Mucosa of descending colon (tissue), 3 donors: ENCODE measurements at places on chromosomes 12 and 14. TPM values are rescaled to one million over a fixed set of nuclear protein-coding genes. Genes with fewer than 3 reads are reported as not detected.
A peak's percentile ranks its signal among the peaks of the same experiment; 100 is the strongest.

GRCh38 chr14:23365036-23365731 is at the start of gene EFS:
TSS of gene EFS (minus strand) at chr14:23365172. CDS start at chr14:23365025, 147 bp downstream.
- no peak for DNase-seq

DNA sequence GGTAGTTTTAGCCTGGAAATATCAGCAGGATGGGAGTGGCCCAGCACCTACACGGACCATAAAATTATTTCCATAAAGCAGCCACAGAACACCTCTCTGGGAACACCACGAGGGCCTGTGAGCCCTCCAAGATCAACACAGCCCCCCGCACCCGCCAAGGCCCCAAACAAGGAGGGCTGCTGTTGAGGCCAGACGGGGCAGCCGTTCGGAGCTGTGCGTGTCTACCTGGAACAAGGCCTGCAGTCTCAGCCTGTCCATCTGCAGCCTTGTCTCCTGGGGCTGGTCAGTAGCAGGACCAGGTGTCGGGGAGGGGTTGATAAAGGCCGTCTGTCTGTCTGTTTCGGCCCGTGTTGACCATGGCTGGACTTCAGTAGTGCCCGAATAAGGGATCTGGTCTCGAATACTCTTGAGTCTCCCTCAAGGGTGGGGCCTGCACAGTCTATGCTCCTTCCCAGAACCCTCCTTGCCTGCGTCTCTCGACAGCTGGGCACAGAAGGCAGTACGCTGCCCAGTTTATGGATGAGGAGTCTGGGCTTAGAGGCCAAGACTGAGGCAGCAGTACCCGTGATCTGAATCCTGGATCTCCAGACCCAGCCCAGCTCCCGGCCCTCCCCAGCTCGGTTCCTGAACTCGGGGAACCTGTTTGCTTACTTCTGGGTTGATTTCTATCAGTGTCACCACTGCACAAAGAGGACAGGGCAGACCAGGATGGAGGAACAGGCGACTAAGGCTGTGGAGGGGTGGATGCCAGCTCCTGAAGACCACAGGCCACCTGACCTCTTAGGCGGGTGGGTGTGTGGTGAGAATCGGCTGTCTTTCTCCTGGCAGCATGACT is 23.1 kb upstream of the DLK1 start:
- no peak for DNase-seq

DNA sequence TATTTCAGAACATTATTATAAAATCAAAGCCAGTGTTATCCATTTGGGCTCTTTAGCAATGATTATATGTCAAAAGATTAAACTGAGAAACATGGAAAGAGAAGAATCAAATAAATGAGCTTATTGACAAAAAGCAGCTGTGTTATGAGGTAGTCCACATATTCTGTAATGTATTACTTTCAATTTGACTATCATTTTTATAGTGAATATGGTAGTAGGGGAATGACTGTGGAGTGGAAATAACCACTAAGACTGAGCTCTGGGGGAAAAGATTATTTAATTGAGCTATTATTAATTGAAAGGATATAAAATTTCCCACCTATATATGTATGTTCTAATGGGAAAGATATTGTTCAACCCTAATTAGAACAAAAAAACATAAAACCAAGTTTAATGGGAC is 381.3 kb downstream of the TMTC2 start:
- DNase-seq = no peak

DNA sequence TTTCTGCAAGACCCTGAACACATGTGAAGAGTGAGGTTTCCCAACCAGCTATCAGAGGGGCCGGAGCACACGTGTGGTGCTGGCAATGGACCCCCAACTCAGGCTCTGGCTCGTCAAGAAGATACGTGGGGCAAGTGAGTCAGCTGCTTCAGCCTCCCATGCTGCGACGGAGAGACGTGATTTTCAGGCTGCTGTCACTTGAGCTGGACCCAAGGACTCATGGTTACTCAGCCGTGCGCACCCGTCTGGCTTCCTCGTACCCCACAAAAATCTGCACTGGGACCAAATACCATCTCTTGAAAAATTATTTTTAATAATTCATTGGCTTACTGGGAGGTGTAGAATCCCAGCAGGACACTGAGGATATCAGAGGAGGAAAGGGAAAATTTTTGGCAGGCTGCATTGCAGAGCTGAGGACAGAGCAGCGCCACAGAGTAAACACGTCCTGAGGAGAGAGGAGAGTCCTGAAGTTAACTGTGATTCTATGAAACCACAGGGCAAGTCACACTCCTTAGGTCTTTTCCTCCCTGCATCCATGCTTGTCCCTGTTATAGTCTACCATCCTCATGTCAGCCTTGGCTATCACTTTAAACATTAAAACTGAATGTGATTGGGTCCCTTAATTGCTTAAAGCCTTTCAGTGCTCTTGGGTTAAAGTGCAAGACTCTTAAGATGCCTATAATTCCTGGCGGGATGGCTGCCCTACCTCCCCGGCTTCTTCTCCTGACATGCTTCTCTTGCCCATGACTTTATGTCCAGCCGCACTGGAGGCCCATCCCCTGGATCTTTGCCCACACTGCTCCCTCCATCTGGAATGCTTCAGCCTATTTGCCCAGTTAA is 95.3 kb upstream of the SLC35F4 start:
- no peak for DNase-seq

DNA sequence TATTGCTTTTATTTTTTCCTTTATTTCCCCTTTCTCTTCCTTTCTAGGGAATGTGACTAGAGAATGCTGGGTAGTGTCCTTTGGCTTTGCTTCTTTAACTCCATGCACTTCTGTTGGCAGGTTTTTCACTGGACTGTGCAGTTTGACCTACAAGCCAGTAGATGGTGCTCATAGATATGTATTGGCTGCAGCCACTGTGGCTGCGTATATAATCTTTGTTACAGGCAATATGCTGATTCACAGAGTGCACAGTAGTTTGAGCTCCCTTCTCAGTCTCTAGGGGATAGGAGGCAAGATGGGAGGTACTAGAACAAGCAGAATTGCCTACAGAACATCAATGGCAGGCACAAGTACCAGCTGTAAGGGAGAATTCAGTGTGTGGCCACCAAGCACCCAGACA is 503.5 kb downstream of the LRFN5 start:
- no peak for DNase-seq

GRCh38 chr14:26605602-26606001 is 7.8 kb upstream of the NOVA1 start:
- no peak for DNase-seq

- no peak for DNase-seq
Measured at GRCh38 chr14:79911744-79912143, 299.6 kb downstream of the DIO2 start.

Gene B4GALNT1
- total RNA-seq = 0.64 TPM

Gene TCL1B
- total RNA-seq = not detected

DNA sequence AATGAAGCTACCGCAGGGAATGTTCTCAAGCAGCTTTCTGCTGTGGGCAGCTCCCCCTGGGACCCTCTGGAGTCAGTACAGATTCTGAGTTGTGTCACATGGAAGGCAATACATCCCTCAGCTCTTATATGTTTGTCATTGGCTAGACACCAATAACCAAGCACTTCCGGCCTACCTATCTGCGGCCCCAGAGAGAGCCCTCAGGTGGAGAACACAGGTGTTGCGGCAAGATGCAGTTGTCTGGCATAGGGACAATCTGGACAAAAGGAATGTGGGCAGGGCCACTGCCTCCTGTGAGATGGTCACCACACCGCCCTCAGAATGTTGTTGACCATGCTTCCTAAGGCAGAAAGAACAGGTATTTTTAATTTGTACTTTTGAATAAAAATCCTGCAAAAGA is 118.7 kb downstream of the BRMS1L start:
- DNase-seq = no peak

Gene C12orf60
- total RNA-seq = 0.44 TPM

Gene FLVCR2
- total RNA-seq = 35.3 TPM

Gene TPPP2
- 0.58 TPM for total RNA-seq

DNA sequence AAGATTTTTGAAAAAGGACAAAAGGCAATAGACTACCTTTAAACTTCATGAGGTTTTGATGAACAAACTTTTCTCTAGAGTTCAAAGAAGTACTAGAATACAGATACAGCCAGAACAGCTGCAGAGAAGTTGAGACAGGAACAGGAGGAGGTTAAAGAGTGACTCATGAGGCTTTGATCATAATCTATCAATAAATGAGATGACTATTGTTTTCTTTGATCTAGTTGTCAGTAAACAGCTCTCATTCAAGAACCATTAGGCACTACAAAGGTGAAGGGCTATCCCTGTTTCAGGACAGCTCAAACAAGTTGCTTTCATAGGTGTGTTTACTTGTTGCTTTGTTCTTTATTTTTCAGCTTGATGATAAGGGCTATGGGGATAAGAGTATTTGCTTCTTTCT is 2.4 kb downstream of the WASHC3 start:
- no peak for DNase-seq

DNA sequence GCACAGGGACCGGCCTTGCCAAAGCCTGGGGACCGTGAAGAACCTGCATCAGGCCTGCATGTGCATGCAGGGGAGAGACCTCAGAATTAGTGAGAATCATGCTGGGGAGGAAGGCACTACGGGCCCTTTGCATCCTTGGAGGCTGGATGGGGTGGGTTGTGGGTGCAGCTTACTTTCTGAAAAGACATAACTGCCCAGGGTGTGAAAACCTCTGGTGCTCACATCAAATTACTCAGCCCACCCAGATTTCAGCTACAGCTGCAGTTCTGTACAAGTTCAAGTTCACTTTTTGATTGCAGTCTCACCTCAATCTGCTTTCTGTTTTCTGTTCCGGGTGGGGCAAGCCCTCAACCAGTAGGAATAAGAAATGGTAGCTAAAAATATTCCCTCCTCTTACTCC is 130.6 kb downstream of the SLC15A4 start:
- no peak for DNase-seq

Gene SLC39A2
- 4.9 TPM for total RNA-seq

- DNase-seq = no peak
Measured at GRCh38 chr14:89549381-89550125, 132.5 kb upstream of the FOXN3 start.

DNA sequence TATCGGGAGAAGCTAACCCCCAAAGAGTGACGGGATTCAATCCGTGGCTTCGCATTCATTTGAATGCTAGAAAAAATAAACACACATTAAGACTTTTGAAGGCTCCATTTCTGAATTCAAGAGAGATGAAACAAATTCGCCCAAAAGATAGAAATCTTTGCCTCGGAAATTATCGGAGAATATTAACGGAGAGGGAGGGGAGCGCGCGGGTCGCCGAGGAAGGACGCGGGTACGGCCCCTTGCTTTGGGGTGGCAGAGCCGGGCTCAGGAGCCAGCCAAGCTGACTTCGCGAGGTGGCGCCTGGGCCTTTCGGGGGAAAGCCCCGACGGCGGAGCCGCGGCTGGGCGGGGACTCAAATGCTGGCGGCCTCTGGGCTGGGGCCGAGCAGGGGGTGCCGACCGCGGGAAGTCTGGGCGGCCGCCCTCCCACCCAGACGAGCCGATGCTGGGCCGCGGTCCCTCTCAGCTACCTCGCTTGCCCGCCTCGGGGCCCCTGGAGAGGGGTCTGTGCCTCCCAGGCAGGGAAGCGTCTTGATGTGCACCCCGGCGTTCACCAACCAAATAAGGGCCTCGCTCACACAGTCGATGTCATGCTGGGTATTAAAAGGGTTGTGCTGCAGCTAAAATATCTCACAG is 14.7 kb downstream of the NKX2-1 start:
- DNase-seq = no peak

Gene TTC7B
- 6.0 TPM for total RNA-seq

Gene LMO3
- total RNA-seq = 9.4 TPM

DNA sequence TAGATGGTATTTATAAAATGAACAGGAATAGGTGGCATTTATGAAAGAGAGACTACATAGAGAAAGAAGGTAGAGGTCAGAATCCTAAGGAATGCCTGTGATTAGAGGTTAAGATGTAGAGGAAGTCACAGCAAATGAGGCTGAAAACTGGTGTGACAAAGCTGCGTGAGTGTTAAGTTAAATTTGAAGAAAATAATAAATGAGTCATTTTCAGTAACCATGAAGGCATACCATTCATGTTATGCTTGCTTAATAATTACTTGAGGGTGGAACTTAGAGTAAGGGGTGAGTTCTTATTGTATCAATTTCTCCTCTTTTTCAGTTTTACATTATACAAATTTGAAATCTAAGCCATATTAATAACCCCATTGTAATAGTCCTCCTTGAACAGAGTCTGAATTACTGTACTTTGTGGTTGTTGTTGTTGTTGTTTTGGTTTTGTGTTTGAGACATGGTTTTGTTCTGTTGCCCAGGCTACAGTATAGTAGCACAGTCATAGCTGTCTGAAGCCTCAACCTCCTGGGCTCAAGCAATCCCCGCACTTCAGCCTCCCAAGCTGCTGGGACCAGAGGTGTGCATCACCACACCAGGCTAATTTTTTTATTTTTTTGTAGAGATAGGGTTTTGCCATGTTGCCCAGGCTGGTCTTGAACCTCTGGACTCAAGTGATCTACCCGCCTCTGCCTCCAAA is 761.5 kb downstream of the GALC start:
- no peak for DNase-seq

DNA sequence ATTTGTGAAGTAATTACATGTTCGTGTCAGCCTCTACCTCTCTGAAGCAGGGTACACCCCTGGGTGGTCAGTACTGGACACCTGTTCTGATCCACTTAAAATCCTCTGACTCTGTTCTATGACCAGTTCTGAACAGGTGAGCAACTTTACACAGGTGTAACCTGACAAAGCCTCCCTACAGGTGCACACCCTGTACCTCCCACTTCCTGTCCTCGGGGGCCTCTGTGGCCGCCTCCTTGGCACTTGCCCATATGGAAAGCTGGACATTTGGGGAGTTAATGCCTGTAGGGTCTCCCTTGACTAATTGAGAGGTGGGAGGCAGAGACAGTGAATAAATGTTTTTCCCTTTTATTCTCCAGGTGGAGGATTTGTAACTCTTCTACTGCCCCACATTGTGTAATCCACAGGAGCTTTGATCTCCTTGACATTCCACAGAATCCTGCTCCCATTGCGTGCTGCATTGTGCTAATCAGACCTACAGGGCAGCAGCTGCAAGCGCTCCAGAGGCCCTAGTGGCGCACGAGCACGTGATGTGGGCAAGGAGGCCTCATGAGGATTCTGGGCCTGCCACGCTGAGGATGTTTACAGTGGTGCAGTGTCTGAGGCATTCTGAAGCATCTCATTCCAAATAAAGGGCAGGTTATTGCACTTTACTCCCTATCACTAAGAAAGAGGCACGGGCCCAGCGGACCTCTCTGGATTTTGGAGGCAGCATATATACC is 45.8 kb upstream of the BATF start:
- peak; percentile 54 for DNase-seq

DNA sequence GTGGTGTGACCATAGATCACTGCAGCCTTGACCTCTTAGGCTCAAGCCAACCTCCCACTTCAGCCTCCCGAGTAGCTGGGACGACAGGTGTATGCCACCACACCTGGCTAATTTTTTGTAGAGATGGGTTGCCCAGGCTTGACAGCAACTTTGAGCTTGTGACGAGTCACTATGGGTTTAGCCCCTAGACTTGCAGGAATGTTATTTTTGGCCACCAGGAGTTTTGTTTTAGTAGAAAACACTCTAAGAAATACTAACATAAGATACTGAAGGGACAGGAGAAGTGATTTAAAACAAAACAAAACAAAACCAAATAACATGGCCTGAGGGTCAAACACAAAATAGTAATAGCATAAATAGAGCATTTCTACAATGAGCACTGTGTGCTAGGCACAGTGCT is 26.4 kb downstream of the SETD3 start:
- DNase-seq = no peak

Gene GLIPR1L1
- not detected for total RNA-seq

Gene GPR65
- 1.6 TPM for total RNA-seq

Gene LRCOL1
- not detected for total RNA-seq

GRCh38 chr14:58464652-58465051 is 37.1 kb downstream of the KIAA0586 start:
- DNase-seq = no peak

Gene TFCP2
- total RNA-seq = 28.3 TPM

Gene ACADS
- 129 TPM for total RNA-seq

Gene COX8C
- not detected for total RNA-seq
